ENCODE measurements at places on chromosomes 4 and X. TPM values are rescaled to one million over a fixed set of nuclear protein-coding genes. Genes with fewer than 3 reads are reported as not detected.

DNA sequence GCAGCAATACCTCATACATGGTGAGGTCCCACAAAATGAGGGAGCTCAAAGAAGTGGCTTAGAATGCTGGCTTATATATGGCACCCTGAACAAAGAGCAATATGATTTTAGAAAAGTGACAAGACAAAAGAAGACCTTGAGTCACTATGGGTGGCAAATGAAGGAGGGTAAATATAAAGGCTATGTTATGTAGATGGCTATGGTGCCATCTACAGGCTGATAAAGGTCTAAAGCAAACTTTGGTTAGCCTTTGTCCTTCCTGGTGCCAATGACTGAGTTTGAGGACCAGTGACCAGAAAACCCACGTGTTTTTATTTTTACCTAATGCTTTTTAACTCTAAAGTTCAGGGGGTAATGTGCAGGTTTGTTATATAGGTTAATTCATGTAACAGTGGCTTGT lies 151.8 kb downstream of the CCNG2 start:
- DNase-seq = no peak

Gene RHOXF1
- 0.80 TPM for total RNA-seq

DNA sequence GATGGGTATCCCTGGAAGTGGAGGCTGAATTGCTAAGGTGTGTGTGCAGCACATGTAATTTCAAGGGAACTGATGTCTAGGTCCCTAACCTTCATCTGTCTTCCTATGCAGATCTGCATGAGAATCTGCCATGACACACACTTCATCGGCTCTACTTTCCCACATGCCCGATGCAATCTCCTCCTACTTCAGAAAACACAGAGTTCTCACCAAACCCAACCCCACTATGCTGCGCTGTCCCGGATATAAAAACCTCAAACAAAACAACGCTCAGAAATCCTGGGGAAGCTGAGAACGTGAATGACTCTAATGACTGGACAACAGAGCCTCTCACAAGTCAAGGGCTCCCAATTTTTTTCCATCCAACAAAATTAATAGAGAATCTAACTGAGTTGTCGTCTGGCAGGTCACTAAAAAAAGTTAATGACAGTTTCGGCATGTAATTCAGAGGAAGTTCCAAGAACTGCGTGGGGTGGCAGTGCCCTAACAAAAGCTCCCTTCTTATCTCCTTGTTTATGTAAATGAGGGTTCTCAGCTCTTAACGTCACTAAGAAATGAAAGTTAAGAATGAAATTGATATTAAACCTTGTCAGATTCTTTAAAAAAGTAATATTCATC lies 39.0 kb downstream of the STX18 start:
- DNase-seq = no peak

Gene IL9R
- total RNA-seq = 5.8 TPM

DNA sequence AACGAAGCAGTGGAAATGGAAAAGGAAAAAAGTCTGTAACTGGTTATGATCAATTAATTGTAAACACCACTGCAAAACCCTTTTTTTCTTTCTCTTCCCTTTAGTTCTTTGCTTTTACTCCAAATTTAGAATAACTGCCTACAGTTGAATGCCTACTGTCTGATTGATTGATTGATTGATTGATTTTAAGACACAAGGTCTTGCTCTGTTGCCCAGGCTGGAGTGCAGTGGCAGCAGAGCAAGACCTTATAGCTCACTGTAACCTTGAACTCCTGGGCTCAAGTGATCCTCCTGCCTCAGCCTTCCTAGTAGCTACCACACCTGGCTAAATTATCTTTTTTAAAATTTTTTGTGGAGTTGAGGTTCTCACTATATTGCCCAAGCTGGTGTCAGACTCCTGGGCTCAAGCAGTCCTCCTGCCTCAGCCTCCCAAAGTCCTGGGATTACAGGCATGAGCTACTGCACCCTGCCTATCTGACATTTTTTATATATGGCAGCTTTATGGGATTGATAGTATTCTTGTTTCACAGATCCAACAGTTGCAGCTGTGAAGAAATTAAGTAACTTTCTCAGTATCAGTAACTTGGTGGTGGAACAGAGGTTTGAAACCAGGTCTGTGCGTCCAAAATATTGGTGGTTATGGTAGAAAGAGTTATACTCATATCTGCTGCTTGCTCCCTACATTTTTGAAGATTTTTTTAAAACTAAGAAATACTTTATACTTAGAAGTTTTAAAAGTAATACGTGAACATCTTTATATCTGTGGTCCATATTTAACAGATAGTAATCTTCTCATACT lies 12.4 kb downstream of the UBE2K start:
- no peak for DNase-seq

Gene HPSE
- 13.1 TPM for total RNA-seq

DNA sequence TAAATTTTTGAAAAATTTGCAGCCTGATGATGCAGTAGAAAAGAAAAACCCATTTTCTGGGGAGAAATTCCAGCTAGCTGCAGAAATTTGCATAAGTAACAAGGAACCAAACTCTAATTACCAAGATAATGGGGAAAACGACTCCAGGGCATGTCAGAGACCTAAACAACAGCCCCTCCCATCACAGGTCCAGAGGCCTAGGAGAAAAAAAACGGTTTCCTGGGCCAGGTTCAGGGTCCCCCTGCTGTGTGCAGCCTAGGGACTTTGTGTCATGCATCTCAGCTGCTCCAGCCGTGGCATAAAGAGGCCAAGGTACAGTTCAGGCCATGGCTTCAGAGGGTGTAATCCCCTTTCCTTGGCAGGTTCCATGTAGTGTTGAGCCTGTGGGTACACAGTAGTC lies 733.7 kb upstream of the CT83 start:
- no peak for DNase-seq

Gene HERC5
- total RNA-seq = 38.9 TPM

DNA sequence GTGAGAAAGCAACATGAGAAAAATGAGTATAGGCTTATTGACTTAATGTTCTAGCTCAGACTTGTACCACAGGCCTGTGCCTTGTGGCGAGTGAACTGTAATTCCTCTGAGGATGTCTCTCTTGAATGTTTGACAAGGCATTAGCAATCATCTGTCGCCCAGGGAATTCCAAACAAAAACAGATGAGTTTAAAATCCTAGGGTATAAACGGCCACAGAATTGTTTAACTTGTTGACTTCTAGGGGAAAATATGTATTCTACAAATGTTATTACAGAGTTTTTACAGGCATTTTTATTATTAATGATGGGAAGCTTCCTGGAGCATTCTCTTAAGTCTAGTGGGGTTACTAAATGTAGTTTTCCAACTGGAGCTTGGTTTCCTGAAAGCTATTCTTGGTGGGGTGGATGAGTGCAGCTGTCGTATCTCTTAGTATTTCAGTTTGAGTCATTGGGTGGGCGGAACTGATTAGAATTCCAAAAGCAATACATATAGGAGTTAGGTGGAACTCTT lies 40.6 kb downstream of the ARHGAP10 start:
- no peak for DNase-seq

GRCh38 chr4:54484383-54484782 lies 173.4 kb upstream of the KIT start:
- no peak for DNase-seq

DNA sequence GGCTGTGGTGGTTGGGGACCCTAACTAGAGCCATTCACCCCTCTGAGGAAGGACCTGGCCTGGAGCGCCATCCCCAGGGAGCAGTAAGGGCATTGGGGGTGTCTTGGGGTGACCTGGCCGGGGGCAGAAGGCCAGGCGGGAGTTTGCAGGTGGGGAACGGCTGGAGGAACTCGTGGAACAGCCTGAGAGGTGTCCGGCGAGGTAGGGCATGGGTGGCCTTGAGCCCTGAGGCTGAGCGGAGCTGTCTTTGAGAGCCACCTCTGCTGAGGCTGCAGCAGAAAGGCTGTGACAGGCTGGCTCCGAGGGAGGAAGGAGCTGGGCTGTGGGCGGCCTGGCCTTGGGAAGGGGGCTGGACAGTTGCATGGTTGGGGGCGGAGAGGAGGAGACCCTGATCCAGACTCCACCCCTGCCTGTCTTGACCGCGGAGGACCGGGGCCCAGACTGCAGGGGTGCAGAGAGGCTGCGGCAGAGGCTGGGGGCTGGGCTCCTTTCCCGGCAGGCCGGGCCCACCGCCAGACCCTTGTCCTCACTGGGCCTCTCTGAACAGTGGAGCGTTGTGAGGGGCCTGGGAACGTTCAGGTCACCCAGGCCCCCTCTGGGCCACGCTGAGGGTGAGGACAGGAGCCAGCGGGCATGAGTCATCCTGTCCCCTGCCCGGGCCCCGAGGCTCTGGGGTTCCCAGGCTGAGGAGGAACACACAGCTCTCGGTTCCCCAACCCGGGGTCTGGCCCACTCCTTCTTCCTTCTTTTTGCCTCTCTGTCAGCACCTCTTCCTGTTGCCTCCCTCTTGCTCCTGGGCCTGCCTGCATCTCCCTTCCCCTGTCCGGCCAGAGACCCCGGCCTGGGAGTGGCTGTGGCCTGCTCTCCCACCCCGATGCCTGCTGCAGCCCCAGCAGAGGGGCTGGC lies 8.1 kb downstream of the SH3BP2 start:
- DNase-seq = peak; percentile 1

Gene PRKX
- total RNA-seq = 74.4 TPM

DNA sequence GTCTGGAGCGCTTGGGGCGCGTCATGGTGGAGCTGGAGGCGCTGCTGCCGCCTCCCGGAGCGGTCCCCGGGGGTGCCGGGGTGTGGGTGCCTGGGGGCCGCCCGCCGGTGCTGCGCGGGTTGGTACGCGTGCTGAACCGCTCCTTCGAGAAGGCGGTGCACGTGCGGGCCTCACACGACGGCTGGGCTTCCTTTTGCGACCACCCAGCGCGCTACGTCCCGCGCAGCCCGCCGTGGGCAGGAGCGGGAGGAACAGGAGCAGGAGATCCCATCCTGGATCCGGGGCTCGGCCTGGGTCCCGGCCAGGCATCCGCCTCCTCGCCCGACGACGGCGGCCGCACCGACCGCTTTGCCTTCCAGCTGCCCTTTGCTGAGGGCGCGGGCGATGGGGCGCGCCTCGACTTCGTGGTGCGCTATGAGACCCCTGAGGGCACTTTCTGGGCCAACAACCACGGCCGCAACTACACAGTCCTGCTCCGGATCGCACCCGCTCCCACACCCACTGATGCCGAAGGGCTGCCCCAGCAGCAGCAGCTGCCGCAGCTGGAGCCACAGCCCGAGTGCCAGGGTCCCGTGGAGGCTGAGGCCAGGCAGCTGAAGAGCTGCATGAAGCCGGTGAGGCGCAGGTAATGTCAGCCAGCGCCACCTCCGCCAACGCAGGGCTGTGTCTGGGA lies 792 bp downstream of the PPP1R3F start:
- no peak for DNase-seq

DNA sequence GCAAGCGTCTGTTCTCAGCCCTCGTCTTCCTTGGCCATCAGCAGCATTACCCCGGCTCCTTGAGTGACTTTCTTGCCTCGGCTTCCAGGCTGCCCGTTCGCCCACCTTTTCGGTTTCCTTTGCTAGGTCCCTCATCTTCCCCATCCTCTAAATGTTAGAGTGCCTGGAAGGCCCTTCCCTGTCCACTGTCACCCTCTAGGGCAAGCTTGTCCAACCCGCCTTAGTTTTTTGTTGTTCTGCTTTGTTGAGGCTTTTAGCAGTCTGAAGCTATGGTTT lies 62.7 kb downstream of the TBC1D14 start:
- DNase-seq = no peak

Gene BEX1
- total RNA-seq = not detected

DNA sequence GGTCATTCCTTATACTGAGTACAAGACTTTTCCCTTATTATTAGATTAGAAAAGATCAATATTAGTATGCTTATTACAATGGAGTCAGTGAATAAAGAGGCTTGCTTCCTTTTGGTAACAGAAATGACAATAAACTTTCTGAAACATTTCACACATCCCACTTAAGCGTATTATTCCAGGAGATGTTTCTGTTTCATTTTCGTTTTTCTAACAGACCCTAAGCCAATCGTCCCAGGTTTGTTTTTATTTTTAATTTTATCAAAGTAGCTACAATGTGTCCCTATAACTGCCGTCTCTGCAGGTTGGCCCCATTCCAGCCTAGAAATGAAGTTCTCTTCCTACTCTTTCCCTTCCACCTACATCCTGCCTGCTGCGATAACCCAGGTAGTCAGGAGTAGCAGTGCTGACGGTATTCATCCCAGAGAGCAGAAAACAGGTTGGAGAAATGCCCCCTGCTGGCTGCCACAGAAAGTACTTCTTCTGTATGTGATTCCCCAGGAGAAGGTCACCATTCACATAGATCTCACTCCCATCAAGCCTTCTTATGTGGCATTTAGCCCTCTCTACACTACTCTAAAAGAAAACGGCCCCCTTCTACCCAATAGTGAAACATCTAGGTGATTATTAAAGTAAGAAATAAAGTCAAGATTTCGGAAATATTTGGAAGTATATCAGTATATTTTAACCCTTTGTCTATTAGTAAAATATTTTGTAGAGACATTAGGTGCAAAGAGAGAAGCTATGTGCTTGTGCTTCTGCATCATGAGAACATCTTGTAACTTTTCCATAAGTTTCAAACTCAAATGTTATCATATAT lies 40.4 kb downstream of the ENPEP start:
- DNase-seq = peak; percentile 65

- DNase-seq = peak; percentile 7
These were observed 28.4 kb downstream of the GAGE1 start for GRCh38 chrX:49627086-49627777.

Gene PRKG2
- 0.16 TPM for total RNA-seq
